A549 treated with GW870086 at 1 μM for 4 hours (cell line): ENCODE measurements at places on chromosomes 4 and X. TPM values are rescaled to one million over a fixed set of nuclear protein-coding genes. Genes with fewer than 3 reads are reported as not detected.

Gene IL13RA2
- total RNA-seq, result 0.21 to 0.27 TPM (median 0.21 TPM) in 3 of 5 replicates, not detected in the others

Gene SPRY1
- 2.4 to 2.5 TPM (median 2.4 TPM) in 5 replicates for total RNA-seq

Gene ASMT
- 0.30 to 0.58 TPM (median 0.43 TPM) in 4 of 5 replicates, not detected in the other for total RNA-seq

Gene CACNA1F
- total RNA-seq, result not detected in 5 replicates

Gene TIMP1
- total RNA-seq, result 264 to 288 TPM (median 272 TPM) in 5 replicates

Gene NRK
- total RNA-seq, result not detected in 5 replicates

Gene GASK1B
- 0.26 to 0.67 TPM (median 0.34 TPM) in 5 replicates for total RNA-seq

Gene SERTM2
- not detected in 5 replicates for total RNA-seq

Gene PPP4R3C
- not detected in 5 replicates for total RNA-seq

Gene RAB41
- not detected in 5 replicates for total RNA-seq

Gene CLCN4
- 3.3 to 3.9 TPM (median 3.7 TPM) in 5 replicates for total RNA-seq

Gene NLGN3
- total RNA-seq, result 0.70 to 1.2 TPM (median 1.00 TPM) in 5 replicates

Gene RAB33A
- 0.15 to 0.30 TPM (median 0.20 TPM) in 5 replicates for total RNA-seq

Gene NPNT
- total RNA-seq, result 0.28 to 0.48 TPM (median 0.40 TPM) in 5 replicates

Gene FDCSP
- total RNA-seq, result not detected in 5 replicates

Gene SMPX
- total RNA-seq, result 0.15 TPM in 1 of 5 replicates, not detected in the others

Gene CLIC2
- 0.06 to 0.24 TPM (median 0.11 TPM) in 3 of 5 replicates, not detected in the others for total RNA-seq
